Fibroblast of skin of back (primary cell): ENCODE measurements at places on chromosomes 13 and 19.
A peak's percentile ranks its signal among the peaks of the same experiment; 100 is the strongest.

GRCh38 chr19:20209051-20209450 is 42.0 kb downstream of the ZNF486 start:
- DNase-seq, result no peak

- no peak for DNase-seq
Observed at GRCh38 chr13:91804724-91805123, 406.3 kb downstream of the GPC5 start.

DNA sequence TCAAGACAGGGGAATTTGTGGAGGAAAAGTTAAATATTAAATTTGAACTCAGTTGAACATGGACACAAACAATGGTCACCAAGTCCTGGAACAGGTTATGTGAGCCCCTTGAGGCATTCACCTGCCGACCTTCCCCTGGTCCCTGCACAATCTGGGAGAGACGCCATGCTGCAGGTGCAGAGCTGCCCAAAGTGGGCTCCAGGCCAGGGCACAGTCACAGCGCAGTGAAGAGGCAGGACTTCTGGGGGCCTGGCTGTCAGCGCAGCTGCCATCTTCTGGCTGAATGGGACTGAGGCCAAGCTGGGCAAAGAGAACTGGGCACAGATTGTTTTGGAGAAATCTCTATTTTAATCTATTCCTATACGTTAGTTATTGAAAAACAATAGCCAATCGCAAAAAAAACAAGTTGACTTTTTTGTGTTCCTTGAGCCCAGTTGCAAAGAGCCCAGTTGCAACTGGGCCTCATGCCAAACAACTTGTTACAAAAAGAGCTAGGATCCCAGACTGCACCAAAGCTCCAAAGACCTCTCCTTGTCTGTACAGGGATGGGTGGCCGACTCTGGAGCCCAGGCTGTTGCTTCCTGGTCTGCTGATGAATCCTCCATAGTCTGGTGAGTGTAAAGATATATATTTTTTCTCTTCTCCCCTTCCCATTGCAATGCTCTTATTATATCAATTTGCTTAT is 1.2 kb upstream of the ZNF626 start:
- DNase-seq, result no peak

- DNase-seq, result no peak
Observed at GRCh38 chr13:80086304-80086721, 254.6 kb downstream of the SPRY2 start.

GRCh38 chr19:15379999-15380647 is 536 bp upstream of the AKAP8 start:
- peak; percentile 50 for DNase-seq

DNA sequence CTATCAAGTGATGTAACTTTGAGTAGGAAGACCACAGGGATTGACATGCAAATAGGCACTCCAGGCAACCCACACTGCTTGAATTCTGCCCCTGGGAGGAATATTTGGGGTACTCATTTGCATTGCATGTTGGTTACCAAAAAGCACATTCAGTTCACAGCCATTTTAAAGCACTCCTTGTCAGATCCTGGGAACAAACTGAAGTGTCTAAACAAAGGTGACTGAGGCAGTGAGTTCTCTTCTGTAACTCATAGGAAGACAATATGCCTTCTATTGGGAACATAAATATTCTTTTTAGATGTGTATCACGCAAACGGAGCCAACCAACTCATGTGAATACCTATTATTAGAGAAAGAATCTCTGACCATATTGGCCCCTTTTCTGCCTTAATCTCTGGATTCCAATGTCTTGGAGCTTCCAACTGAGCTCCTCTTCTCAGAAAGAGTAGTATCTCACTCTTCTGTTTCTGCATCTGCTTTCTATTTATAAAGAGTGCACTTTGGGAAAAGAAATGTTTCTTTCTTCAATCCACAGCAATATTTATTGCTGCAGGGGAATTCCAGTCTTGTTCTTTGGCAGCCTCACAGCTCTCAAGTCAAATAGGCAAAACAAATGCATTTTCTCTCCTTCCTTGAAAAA is 125.7 kb upstream of the NBEA start:
- DNase-seq, result peak; percentile 1

- no peak for DNase-seq
Observed at GRCh38 chr19:46979126-46980105, 40.2 kb upstream of the NPAS1 start.

DNA sequence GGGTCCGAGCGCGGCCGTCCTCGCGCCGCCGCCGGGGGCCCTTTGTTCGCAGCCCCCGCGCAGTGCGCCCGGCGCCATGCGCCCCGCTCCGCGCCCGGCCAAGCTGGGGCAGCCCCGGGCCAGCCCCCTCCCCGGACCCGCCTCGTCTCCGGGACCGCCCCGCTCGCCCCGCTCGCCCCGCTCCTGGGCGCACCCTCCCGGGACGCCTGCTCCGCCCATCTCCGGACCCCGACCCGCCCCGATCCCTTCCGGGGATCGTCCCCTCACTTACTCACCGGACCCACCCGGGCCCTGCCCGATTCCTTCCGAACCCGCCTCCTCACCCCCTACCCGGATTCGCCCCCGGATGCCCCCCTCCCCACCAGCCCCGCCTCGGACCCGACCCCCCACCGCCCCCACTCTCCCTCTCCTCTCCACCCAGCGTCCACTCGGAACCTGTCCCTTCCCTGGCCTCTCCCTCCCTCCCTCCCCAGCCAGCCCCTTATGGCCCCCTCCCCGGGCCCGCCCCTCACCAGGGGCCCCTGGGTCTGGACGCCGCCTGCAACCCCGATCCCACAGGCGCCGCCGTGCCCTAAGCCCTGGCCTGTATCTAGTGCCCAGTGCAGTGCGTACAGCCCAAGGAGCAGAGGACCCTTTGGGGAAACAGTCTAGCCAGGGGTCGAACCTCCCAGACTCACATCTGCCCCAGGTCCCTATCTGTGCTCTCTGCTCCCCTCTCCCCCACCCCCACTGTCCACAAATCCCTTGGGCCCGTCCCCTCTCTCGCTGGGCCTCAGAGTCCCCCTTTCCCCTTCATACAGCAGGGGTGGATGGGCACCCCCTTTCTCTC is at the start of gene CPAMD8:
CPAMD8 (minus strand) TSS at position 105 of the 829 bp plus-strand sequence. CDS start 168 bp downstream, outside the sequence.
- no peak for DNase-seq

DNA sequence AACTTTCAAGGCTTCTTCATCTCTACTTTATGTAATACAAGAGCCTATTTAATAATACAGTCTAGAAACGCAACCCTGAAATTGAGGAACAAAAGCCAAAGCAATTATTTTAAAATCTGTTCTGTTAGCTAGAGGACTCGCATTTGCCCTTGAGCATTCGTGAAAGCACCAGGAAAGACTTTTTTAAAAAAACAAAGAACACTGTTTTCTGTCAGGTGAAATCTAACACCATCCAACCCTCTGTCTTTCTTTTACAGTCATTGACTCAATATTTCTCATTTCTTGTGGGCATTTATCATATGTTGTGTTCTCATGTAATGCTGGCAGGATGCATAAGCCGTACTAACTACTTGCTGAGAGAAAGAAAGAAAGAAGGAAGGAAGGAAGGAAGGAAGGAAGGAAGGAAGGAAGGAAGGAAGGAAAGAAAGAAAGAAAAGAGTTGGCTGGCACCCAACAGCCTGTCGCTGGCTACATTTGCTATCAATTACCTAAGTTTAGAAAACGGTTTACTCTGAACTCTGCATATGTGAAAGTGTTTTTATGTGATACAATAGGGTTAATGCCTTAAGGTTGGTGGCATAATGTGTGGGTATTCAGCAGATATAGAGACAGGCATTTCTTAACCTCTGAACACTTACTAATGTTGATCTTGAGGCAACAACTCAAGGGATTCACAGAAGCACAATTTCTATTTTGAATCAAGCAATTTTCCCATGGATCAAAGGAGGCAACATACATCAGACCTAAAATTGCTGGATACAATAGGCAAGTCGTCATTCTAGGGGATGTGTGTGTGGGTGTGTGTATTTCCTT is 445.4 kb downstream of the DCT start:
- no peak for DNase-seq

DNA sequence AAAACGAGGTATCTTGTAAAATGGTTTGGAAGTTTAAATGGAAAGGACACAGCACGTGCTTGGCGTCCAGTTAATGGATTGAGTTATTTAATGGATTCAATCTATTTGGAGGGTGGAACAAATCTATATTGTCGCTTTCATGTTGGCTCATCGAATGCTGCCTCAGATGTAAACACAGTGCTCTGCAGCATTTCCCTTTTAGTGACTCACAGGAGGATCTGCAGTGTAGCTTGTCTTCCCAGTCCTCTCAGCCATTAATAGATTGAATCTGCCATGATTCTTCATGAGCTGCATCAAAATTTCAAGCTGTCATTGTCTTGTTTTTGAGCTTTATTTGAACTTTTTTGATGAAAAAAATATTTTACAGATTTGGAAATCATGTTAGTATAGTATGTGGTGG is 44.7 kb downstream of the DHRS12 start:
- no peak for DNase-seq

- DNase-seq, result no peak
Observed at GRCh38 chr19:31578326-31578725, 229.1 kb upstream of the TSHZ3 start.

- peak; percentile 76 for DNase-seq
Observed at GRCh38 chr13:22114630-22115311, 443.9 kb downstream of the FGF9 start.

DNA sequence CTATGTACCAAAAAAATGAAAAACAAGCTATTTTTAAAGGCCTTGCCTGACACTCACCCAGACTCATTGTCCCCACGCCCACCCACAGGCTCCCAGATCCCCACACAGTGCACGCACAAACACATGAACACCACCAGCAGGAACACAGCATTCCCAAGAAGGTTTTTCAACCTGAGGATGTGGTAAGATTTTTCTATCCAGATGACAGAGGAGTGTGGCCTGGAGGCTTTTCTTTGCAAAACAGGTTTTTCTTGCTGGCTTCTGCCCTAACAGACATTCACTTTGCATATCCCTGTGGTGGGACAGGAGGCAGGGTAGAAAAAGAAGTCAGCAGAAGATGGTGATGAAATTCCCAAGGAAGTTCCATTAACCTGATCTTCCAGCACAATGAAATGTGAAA is 97.8 kb downstream of the KLF12 start:
- DNase-seq, result no peak

DNA sequence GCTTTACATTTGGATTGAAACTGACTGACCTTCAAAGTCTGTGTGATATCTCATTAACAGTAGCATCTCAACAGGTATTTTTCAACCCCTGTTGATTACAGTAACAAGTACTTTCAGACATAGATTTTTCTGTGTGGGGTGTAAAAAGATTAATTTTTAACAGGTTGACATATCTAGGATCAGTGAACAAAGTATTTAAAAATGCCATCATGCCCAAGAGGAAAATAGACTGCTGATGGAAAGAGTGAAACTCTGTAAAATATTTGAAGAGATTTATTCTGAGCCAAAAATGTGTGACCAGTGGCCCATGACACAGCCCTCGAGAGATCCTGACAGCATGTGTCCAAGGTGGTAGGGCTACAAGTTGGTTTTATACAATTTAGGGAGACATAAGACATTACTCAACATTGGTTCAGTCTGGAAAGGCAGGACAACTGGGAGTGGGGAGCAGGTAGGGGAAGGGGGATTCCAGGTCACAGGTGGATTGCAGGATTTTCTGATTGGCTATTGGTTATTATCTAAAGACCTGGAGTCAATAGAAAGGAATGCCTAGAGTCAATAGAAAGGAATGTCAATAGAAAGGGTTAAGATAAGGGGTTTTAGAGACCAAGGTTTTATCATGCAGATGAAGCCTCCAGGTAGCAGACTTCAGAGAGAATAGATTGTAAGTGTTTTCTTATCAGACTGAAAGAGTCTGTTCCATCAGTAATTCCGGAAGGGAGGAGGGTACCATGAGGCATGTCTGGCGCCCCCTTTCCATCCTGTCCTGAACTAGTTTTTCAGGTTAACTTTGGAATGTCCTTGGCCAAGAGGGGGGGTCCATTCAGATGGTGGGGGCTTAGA is 29.1 kb downstream of the TNFRSF19 start:
- DNase-seq, result peak; percentile 29

DNA sequence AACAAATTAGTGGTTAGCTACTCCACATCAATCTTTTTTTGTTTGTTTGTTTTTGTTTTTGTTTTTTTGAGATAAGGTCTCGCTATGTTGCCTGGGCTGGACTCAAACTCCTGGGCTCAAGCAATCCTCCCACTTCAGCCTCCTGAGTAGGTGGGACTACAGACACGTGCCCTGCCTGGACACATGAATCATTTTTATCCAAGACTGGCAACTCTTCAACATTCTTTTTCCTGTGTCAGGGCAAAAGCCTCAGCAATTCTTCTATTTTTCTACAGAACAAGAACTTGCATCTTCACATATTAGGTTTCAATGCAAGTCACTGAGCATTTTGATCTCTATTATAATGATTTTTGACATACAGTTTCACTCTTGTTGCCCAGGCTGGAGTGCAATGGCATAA is 76.8 kb upstream of the LRCH1 start:
- peak; percentile 51 for DNase-seq

GRCh38 chr19:7197119-7197759 is 97.0 kb downstream of the INSR start:
- peak; percentile 97 for DNase-seq

- DNase-seq, result peak; percentile 44
Observed at GRCh38 chr13:105139380-105140285, 1395.8 kb downstream of the EFNB2 start.

- no peak for DNase-seq
Observed at GRCh38 chr13:113656003-113656588, 1.9 kb downstream of the ATP4B start.

DNA sequence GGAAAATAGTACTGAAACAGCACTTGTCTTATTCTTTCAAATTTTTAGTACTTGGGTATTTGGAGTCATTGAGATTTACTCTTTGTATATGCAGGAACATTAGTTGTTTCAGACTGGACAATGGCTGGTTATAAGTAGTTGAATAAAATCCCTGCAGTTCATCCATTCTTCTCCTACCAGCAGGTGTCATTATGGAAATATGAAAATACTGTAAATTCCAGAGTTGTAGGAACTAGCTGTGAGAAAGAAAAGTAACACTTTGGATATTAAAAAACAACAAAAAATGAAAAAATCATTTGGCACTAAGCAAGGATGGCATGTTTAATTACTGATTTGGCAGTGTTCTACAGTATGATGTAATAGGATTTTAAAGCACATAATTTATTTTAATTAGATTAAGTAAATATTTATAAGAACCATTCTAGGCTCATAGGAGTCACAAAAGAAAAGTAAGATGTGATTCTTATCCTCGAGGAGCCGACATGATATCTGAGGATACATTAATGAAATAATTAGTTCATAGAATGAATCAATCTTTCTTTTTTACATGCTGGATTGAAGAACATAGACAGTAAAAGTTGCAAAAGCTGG is 155.3 kb downstream of the KCNRG start:
- DNase-seq, result peak; percentile 33

DNA sequence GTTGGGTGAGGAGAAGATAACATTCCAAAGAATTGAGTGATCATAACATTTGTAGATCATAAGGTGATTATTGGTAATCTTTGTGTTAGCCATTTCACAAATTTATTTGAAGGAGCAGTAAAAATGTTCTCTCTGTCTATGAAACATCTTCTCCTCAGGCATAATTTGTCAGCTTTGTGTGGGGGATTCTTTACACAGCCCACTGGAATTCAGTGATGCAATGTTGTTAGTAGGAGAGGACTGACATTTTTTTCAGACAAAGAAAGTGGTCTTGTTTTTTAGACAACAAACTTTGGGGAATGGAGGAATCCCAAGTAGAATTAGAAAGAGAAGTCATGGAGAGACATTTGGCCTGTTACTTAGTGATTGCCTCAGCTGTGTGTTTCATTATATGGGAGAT is 100.3 kb downstream of the ITGBL1 start:
- peak; percentile 81 for DNase-seq
